ENCODE measurements at places on chromosomes 2 and 18.

DNA sequence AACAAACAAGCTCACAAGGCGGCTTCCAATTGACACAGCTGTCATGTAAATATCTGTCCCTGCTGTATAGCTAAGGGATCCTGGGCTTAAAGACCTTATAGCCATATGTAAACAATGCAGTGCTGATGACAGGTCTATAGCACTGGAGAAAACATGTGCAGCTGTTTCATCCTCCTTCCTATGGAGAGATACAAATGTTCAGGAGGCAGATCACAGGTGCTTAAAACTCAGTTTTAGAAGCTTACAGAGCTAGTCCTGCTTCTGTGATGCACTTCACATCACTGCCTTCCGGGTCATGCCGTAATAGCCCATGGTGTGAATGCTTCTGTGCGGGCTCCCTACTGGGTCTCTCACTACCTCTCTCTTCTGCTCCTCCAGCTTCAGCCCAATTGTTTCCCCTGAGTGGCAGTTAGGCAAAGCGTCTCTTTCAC is 262.4 kb upstream of the CHST9 start:
- no peak for DNase-seq

GRCh38 chr2:124246170-124246569 is 221.1 kb downstream of the CNTNAP5 start:
- DNase-seq: no peak

DNA sequence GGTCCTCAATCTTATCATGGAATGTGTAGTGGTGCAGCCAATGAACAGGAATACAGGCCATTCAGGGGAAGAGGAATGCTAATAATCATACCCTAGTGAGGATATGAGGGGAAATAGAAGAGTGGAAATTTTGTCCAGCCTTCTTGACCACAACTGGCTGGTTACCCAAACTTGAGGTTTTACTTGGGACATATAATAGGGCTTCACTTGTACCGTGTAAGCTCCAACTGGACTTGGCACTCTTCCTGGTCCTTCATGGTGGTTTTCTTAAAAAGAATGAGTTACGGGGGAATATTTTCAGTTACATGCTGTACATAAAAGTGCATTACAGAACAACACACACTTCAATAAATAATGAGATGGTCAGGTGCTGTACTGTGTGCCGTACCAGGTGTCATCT is 234.9 kb upstream of the RASGRP3 start:
- no peak for DNase-seq

DNA sequence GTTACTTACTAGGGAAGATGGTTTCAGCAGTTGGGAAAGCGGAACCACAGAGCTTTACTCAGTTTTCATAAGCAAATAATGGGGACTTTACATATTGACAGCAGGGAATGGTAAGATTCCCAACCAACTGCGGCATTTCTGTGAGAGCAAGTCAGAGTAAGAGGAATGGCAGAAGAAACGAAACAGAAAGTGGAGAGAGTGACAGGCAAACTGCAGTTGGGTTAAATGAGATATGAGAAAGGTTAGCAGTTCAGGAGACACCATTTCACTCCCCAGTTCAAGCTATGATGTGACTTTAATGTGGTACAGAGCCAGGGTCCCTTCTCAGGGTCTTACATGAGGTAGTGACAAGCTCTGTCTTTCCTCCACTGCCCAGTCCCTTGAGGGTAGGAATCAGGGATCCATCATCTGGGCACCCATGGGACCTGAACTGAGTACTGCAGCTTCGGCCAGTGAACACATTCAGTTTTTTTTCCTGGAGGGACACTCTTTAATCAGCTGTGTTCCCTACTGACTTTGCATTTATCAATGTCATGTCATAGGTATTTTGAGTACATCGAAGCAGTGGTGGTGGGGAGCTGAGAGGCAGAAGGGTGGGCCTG is 33.0 kb upstream of the GREB1 start:
- no peak for DNase-seq

GRCh38 chr2:237824085-237824484 is 25.5 kb downstream of the RBM44 start:
- DNase-seq: no peak

GRCh38 chr2:23655934-23656596 is 270.9 kb downstream of the ATAD2B start:
- no peak for DNase-seq

DNA sequence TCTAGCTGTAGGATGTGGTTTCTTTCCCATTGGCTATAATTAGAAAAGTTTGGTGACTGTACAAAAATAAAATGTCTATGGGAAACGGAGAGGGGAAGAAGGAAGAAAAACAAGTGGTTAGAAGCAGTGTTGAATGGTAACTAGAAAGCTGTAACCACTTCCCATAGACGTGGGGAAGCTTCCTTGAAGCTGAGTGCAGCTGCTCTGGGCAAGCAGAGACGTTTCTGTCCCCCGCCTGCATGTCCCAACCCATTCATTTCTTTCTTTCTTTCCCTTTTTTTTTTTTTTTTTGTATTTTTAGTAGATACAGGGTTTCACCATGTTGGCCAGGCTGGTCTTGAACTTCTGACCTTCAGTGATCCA is 367.8 kb upstream of the HS6ST1 start:
- DNase-seq: no peak

All from GOT3 (cell line).